ENCODE measurements at places on chromosomes 5 and 9. TPM values are rescaled to one million over a fixed set of nuclear protein-coding genes. Genes with fewer than 3 reads are reported as not detected.

GPR150 gene
- total RNA-seq, result 2.4 TPM

FBXL17 gene
- total RNA-seq, result 23.3 TPM

GRM6 gene
- not detected for total RNA-seq

GFI1B gene
- total RNA-seq, result not detected

TTF1 gene
- 22.2 TPM for total RNA-seq

SPINK13 gene
- not detected for total RNA-seq

MTMR12 gene
- total RNA-seq, result 26.3 TPM

HMCN2 gene
- not detected for total RNA-seq

SETD9 gene
- total RNA-seq, result 3.8 TPM

TAF1L gene
- 0.06 TPM for total RNA-seq

FBLL1 gene
- total RNA-seq, result not detected

WWC1 gene
- 2.0 TPM for total RNA-seq

ENTPD2 gene
- not detected for total RNA-seq

TRAF1 gene
- 174 TPM for total RNA-seq

ADRA1B gene
- not detected for total RNA-seq

FBN2 gene
- 0.15 TPM for total RNA-seq

SLC36A2 gene
- not detected for total RNA-seq

PCDHB14 gene
- total RNA-seq, result 0.15 TPM
